ENCODE measurements at places on chromosomes 16 and 17.
A peak's percentile ranks its signal among the peaks of the same experiment; 100 is the strongest.

- no peak for DNase-seq
Measured at GRCh38 chr17:61307905-61308886, 91.4 kb upstream of the TBX2 start.

GRCh38 chr16:15487336-15488284 lies 53.2 kb downstream of the BMERB1 start:
- no peak for DNase-seq

DNA sequence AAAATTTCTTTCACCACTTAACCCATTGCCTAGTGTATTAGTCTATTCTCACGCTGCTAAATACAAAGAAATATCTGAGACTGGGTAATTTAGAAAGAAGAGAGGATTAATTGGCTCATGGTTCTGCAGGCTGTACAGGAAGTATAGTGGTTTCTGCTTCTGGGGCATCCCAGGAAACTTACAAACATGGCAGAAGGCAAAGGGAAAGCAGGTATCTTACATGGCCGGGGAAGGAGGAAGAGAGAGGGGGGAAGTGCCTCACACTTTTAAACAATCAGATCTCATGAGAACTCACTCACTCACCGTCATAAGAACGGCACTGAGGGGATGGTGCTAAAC lies 931.4 kb upstream of the SOX9 start:
- DNase-seq, result no peak

- DNase-seq, result no peak
Measured at GRCh38 chr17:76458580-76459490, 5.9 kb upstream of the UBE2O start.

GRCh38 chr17:39485555-39485954 lies 24.3 kb downstream of the CDK12 start:
- DNase-seq, result no peak

- no peak for DNase-seq
Measured at GRCh38 chr16:54402270-54402669, 115.7 kb upstream of the IRX3 start.

DNA sequence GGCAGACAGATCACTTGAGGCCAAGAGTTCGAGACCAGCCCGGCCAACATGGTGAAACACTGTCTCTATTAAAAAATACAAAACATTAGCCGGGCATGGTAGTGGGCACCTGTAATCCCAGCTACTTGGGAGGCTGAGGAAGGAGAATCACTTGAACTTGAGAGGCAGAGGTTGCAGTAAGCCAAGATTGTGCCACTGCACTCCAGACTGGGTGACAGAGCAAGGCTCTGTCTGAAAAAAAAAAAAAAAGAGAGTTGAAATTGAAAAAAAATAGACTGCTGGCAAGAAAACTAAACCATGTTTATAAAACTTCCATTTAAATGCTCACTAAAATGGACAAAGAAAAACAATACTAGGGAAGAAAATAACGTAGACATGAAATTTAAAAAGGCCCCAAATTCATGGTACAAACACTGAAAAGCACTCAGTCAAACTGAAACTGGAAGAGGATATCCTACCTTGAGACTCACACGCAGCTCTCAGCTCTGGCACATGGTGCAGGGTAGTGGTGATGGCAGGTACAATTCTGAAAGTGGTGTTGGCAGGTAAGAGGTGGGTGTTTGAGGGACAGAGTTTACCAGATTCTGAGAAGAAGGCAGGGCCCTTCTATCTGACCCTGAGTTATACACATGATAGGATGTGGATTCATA lies 19.3 kb downstream of the CNTROB start:
- peak; percentile 7 for DNase-seq

DNA sequence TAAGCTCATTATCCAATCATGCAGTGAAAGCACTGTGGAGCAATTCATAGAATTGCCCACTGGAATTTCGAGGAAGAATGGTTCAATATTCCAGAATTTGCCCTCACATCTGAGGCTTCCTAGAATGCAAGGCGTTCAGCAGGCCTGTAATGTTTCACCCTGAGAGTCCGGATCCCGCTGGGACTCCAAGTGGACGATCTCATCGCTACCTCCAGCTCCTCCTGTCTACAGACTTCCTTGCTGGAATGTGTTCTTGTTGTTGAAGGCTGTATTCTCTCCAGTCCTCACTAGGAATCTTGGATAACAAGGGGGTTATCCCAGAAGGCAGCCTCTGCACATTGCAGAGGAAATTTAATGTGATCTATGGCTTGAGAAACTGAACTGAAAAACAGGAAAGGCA lies 7.8 kb downstream of the SLC47A1 start:
- no peak for DNase-seq

GRCh38 chr17:77802333-77802615 lies 156.2 kb upstream of the TNRC6C start:
- DNase-seq, result no peak

DNA sequence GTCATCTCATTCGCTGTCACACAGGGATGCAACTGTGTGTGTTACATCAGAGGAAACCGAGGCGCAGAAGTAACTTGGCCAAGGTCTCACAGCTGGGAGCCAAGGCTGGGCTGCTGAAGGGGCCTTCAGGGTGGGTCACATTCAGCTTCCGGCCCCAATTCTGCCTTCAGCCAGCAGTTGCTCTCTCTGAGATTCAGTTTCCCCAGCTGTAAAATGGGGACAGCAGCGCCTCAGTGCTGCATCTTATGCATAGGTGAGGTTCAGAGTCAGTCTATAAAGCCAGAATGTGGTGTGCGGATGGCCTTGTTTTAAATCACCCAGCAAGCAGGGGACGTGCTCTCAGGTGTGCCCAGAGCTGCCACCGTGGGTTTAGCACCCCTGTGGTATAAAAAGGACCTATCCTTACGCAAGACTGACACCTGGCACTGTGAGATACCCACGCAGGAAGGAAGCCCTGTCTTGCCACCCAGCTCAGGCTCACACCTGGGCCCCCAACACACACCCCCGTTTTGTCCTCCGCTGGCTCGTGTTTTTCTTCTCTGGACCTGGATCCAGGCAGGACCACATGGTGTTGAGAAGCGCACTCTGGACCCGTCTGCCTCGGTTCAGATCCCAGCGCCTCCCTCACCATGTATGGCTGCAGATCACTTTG lies 94.6 kb upstream of the GSE1 start:
- DNase-seq, result no peak

DNA sequence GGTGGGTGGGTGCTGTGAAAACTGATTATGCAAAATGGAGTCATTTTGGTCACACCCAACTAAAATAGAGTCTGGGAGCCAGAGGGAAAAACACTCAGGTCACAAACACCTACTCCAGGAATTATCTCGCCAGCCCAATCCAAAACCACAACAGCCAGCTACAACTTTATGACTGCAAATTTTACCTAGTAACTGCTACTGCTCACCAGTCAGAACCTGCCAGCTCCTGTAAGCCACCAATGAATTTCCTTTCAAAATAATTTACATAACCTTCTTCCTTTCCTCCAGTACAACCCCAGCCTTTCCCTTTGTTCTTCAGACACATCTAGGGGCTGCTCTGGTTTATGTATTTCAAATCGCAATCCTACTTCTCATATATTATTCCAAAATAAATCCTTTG lies 52.6 kb upstream of the DYNLRB2 start:
- DNase-seq, result no peak

DNA sequence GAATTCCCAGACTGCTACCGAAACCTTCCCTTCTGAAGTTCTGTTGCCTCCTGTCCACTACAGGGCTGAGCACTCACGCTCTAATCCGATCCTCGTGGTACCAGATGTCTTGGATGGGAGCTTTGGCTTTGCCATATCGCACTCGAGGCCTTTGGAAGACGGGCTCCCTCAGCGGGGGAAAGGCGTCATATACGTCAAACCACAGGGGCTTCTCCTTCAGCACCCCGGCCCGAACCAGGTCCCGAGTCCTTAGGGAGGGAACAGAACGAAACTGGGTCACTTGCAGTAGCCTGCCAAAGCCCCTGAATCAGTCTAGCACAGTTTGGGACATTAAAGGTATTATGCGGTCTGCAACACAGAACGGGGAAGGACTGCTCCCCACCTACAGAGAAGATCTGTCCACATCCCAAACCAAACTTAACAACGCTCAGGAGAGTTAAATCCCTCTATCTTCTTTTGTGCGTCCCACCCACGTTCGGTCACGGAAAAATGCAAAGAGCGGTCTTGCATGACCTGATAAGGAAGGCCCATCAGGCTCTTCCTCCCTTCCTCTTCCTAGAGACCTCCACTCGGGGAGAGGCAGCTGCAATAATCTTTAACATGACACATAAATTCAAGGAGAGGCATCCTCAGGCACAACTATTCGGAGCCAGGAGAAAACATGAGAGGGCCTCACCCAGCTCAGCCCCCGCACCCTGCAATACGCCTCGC lies 526 bp downstream of the MRPS23 start:
- no peak for DNase-seq

GRCh38 chr16:65531475-65531874 lies 409.6 kb upstream of the CDH11 start:
- no peak for DNase-seq

DNA sequence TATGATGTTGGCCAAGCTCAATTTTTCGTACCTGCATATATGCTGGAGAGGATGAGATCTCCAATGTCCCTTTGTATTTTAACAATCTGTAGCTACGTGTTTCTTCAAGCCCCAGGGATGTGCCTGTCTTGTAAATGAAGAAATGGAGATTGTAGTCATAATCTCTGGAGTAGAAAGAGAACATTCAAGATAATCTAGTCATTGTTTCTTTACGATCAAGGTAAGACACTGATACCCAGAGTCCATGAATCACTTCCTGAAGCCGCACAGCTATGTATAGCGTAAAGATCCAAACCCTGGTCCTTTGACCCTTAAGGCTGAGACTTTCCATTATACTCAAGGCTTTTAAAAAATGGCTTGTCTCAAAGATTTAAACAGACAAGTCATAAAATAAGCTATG lies 205.5 kb downstream of the HS3ST3B1 start:
- DNase-seq, result no peak

GRCh38 chr16:15899538-15900100 lies 11.2 kb upstream of the CEP20 start:
- DNase-seq, result no peak

All from CD4-positive, alpha-beta T cell treated with Interleukin-6 at 100 ng/mL for 8 hours (primary cell).